ENCODE measurements at places on chromosomes 11 and 22.

- peak; percentile 12 for DNase-seq
Observed at GRCh38 chr22:17639247-17639741, 737 bp downstream of the BCL2L13 start.

GRCh38 chr11:123080015-123080414 lies 18.1 kb upstream of the HSPA8 start:
- DNase-seq, result no peak

GRCh38 chr11:110076371-110076965 lies 16.7 kb upstream of the ZC3H12C start:
- no peak for DNase-seq

GRCh38 chr11:6326985-6327384 lies 6.7 kb upstream of the CAVIN3 start:
- no peak for DNase-seq

DNA sequence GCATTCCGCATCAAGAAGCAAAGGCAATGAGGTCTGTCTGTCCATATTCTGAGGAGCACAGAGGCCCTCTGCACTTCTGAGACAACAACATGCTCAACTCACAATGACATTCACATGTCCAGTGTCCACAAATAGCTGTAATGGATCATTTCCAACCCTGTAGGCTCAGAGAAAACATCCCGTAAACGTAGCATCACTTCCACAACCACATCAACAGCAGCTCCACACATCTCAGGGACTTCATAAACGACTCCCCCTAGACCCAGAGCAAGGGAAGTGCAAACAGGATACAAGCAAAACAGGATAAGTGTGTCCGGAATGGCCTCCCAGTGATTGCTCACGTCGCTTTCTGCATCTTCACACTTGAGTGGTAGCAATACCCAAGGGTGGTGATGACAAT lies 100.2 kb downstream of the SYN3 start:
- no peak for DNase-seq

DNA sequence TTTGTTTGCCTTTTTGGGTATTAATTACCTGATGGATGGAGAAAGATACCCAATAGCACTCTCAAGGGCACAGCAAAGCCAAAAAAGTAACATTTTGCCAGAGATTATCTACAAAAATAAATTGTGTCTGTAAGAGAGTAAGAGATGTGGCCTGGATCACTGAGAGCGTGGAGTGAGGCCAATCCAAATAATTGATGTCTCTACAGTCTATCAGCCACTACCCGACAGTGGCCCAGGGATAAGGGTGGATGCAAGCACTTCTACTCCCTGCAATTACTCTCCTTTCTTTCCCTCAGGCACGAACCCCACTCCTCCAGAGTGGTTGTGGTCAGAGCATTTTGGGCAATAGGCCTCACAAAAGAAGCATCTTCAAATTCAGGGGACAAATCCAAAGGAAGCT lies 92.3 kb upstream of the ZC3H12C start:
- DNase-seq, result no peak

DNA sequence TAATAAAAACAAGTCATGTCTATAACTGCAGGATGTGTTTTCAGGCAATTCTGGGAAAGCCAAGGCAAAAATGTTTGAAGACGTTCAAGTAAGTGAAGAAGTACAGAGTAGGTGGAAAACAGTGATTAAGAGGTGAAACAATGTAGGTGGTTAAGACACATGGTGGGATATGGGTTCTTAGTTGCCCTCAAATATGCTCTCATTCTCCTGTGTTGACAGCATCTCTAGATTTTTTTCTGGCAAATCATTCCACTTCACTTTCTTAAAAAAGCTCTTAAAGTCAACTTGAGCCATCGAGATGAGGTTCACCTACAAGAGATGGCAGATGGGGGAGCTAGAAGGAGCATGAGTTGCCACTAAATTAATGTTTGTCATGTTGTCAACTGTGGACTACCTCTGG lies 1041.0 kb upstream of the CNTN5 start:
- no peak for DNase-seq

DNA sequence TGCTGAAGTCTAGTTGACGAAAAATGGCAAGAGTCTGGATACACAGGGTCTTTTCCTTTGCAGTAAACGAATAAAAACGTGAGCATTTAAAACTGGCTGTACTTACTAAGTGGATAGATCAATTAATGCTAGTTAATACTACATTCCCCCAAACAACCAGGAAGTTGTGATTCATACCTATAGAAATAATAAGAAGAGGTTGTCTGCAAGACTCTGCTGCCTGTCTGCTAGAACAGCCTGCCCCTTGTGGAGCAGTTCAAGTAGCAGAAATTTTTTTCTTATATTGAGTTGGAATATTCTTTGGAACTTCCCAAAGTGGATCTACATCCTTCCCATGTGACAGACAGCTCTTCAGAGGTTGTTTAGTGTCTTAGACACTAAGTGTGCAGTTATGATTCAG lies 86.8 kb downstream of the TEAD1 start:
- no peak for DNase-seq

DNA sequence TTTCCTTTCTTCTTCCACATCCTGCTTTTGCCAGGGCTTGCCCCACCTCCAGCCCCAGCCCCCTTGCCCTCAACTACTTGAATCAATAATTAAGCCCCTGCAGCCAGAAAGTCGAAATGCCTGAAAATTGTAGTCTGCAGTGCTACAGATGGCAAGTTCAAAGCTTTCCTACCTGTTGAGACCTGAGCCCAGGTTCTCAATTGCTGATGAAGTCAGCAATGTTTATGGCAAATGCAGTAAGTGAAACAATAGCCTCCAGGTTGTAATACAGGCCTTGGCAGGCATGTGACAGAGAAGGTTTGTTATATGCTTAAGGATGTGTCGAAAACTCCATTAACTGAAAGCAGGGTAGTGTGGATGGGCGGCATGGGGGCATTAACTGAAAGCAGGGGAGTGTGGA lies 181.1 kb upstream of the SESN3 start:
- DNase-seq, result no peak

- no peak for DNase-seq
Observed at GRCh38 chr22:24006914-24007214, 1.6 kb upstream of the GSTT4 start.

DNA sequence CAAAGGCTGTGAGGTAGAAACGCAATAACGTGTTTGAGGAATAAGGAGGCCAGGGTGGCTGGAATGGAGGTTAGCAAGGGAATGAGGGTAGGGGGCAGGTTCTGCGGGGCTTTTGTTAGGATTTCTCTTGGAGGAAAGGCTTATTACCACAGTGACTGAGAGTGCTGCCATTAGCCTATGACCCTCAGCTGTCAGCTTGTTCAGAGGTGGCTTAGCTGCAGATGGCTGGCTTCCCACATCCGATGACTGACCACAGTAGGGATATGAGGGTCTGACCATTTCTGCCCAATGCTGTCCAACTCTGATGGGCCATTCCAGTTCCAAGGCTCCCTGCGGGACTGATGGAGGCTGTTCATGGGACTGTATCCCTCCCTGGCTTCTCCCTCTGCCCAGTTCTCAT lies 181.8 kb downstream of the MIAT start:
- no peak for DNase-seq

- DNase-seq, result no peak
Observed at GRCh38 chr22:38136607-38137006, 26.1 kb upstream of the BAIAP2L2 start.

DNA sequence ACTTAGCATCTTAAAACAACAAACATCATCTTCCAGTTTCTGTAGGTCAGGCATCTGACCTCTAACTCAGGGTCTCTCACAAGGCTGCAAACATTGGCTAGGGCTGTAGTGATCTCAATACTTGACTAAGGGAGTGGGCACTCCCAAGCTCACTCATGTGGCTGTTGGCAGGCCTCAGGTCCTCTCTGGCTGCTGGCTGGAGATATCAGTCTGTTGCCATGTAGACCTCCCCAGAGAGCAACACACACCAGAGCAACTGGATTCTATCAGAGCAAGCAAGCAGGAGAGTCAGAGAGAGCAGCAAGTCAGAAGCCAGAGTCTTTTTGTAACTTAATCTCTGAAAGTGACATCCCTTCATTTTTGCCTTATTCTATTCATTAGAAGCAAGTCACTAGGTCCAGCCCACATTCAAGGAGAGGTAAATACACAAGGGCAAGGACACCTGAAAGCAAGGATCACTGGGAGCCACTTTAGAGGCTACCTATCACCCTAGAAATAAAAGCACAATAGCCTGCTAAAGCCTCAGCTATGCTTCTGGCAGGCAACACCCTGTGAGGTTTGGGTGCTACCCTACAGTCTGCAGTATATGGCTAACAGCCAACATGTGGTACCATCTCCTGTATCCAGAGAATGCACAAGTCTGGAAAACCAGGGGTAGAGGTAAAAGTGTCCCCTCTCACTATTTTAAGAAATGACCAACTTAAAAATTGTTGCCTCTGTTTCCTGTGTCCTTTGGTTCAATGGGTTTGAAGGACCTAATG lies 33.5 kb upstream of the CD44 start:
- DNase-seq, result no peak

DNA sequence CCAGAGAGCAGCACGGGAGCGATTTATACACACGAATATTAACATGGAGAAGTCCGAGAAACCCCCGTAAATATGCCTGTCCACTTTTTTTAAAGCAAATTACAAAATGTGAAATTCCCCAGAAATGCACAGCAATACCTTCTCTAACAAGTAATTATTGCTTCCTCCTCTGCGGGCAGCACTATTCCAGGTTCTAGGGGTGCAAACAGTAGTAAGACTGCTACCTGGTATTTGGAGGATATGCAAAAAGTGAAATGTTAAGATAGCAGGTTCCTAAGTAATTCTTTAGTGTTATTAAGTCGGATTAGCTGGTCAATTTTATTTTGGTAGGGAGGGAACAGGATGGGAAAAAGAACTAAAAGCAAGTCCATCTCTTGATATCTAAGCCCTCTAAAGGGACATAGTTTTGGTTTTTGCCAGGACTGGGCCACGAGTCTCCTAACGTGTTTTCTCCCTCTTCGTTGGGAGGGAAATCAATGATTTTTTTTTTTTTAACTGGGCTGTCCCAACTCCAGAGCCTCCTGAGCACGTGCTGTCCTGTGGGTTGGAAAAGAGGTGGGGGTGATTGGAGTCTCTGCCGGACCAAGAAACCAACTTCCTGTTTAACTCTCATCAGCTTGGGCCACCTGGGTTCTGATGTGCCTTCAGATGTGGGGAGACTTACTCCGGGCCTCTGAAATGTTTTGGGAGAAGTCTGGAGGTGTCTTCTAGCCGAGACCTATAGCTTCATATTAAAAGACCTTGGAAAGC lies 1.7 kb upstream of the XBP1 start:
- DNase-seq, result no peak

GRCh38 chr22:17429516-17429915 lies 60.3 kb downstream of the CECR2 start:
- DNase-seq, result no peak

- DNase-seq, result no peak
Observed at GRCh38 chr22:32882774-32883530, 81.4 kb downstream of the TIMP3 start.

GRCh38 chr11:119337581-119338317 lies 2.9 kb downstream of the C1QTNF5 start:
- DNase-seq, result no peak

DNA sequence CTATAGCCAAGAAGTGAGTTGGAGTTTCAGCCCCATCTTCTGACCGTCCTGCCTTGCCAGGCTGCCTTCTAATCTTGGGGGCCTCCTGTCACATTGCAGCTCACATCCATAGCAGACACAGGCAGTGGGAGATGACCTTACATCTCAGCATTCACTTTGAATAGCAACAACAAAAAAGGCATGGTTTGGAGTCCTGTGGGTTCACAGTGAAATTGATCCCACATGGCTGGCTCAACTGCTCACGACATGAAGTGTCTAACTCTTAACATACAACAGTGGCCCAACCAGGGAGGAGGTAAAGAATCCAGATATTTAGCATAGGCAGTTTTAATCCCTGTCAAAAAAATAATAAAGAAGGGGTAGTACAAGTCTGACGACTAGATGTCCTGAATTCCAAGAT lies 38.1 kb downstream of the DBX1 start:
- no peak for DNase-seq

DNA sequence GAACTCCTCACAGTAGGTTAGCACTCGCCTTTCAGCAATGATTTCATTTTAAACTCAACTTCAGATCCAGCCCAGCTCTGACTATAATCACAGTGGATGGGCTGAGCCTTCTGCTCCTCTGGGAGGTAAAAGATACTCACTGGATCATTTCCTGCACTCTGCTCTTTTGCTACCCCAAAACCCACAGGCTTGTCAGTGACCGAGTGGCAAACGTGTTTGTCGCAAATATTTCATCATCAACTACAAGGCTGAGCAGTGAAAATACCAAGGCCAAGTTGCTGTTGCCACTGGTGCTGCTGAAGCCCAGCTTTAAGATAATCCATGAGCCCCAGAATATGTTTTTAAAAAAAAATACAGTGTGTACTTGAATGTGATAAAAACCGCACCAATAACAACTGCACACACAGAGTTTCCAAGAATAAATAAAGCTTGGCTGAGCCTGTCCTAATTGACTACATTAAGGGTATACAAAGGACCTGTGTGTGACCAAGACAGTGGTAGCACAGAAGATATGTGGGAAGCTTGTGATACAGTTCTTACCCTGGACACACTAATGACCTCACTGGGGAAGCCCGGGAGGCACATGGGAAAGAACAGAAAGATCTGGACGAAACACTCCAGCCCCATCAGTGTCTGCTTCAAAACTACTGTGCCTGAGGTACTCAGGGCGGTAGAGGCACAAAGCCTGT lies 41.3 kb downstream of the ABTB2 start:
- no peak for DNase-seq

GRCh38 chr11:109133159-109133558 lies 288.8 kb upstream of the C11orf87 start:
- DNase-seq, result no peak

DNA sequence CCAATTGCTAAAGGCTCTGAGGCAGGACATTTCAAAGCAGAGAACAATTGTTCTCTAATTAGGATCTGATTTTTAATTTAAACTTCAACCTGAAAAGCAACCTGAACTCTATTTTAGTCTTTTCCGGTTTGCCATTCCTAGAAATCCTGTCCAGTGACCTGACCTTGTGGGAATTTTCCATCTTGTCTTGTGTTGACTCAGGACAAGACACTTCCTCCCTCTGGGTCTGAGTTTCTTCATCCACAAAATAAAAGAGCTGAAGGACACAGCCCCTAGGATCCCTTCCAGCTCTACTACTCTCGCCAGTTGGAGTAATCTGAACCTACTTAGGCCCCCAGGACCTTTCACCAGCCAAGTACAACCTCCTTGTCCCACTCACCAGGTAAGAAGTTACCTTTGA lies 66.5 kb upstream of the POU2AF1 start:
- DNase-seq, result no peak

DNA sequence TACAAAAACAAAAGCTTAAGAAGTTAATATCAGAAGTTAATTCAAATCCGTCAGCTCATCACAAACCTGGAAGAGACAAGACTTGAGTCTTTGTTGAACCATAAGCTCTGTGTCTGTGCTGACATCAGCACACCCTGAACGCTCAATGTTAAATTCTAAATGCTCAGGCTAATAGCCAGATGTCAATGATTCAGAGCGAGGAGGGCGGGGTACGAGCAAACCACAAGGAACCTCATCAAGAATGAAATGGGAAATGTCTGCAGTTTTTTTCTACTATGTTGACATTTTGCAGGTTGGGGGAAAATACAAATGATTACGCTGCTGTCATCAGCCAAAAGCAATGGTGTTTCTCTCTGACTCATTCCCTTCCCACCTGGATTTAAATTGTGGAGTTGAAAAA lies 1057.2 kb downstream of the NTM start:
- no peak for DNase-seq

Measured in NCI-H1092 (cell line).